ENCODE measurements at places on chromosomes 2 and 18.

DNA sequence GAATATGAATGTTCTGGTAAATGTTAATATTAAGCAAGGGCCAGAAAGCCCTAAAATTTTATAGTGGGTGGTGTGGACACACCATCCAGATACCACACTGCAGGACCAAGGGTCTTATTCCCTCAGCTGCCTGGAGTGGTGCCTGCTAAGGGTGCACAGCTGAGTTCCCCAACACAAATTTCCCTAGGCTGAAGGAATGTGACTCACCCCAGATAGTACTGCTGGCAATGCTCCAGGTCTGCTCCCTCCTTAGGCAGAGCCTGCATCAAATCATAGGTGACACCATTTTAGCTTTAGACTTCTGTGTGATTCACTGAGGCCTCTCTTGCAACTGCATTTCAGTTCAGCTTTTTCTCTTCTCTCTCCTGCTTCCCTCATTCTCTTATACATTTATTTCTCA, 321.1 kb downstream of the SATB2 start:
- no peak for DNase-seq

GRCh38 chr2:25229279-25230197, 61.2 kb upstream of the POMC start:
- DNase-seq: no peak

GRCh38 chr2:224586127-224586695, 1.0 kb upstream of the CUL3 start:
- no peak for DNase-seq

DNA sequence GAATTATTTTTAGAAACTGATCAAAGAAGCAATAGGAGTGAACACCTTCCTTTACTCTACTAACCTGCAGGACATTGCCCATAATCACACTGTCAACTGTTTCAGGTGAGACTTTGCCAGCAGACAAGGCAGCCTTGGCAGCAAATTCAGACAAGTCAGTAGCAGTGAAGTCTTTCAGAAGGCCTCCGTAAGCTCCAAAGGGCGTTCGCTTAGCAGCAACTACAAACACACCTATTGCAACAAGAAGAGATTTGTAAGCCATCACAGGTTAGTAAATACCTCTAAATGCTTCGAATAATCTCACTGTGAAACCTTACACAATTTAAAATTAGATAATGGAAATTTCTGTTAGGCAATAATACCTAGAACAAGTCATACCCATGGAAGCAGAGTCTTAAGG, 10.7 kb downstream of the ACAA2 start:
- DNase-seq: no peak

DNA sequence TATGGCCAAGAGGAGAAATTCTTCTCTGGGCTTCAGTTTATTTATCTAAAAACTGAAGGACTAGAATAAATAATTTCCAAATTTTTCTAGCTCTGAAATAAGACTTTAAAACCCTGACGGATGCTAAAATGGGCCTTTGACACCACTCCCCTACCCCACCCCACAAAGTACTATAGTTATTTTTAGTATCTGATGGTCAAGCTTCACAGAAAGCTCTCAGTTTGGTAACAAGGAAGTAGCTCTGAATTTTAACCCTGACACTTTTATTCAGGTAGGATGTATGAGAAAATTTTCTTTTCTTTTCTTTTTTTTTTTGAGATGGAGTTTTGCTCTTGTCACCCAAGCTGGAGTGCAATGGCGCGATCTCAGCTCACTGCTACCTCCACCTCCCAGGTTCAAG, 2.4 kb downstream of the RBKS start:
- no peak for DNase-seq

DNA sequence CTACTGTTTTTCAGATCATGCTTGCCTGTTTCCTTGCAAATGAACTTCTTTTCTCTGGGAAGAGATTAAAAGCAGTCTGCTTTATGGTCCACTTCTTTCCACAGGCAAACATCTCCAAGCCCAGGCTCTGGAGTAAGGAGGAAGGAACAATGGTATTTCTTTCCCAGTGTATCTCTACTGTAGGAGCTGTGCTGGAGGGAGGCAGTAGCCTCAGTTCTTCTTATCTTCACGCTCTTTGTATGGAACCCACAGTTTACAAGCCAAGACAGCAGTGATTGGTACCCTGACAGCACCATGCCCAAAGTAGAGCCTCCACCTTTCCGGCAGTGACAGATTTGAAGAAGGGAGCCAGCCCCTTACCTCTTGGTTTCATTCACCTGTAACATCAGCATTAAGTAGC, 35.2 kb downstream of the SPOPL start:
- DNase-seq: no peak

- peak; percentile 28 for DNase-seq
Measured at GRCh38 chr2:200373973-200374416, 67.5 kb downstream of the SPATS2L start.

GRCh38 chr2:237563816-237564215, 2.6 kb upstream of the PRLH start:
- DNase-seq: no peak

GRCh38 chr2:230410861-230411569, 5.0 kb upstream of the SP100 start:
- no peak for DNase-seq

GRCh38 chr2:174870787-174871186, 106.5 kb upstream of the CHRNA1 start:
- DNase-seq: no peak

GRCh38 chr2:215724146-215724545, 288.3 kb upstream of the FN1 start:
- DNase-seq: no peak

- no peak for DNase-seq
Measured at GRCh38 chr2:45195916-45196315, 186.7 kb upstream of the SIX2 start.

- no peak for DNase-seq
Measured at GRCh38 chr2:1754461-1755170, 10.3 kb upstream of the PXDN start.

GRCh38 chr2:24435391-24436316, 55.4 kb upstream of the NCOA1 start:
- no peak for DNase-seq

- no peak for DNase-seq
Measured at GRCh38 chr2:3233877-3234276, 143.7 kb downstream of the EIPR1 start.

DNA sequence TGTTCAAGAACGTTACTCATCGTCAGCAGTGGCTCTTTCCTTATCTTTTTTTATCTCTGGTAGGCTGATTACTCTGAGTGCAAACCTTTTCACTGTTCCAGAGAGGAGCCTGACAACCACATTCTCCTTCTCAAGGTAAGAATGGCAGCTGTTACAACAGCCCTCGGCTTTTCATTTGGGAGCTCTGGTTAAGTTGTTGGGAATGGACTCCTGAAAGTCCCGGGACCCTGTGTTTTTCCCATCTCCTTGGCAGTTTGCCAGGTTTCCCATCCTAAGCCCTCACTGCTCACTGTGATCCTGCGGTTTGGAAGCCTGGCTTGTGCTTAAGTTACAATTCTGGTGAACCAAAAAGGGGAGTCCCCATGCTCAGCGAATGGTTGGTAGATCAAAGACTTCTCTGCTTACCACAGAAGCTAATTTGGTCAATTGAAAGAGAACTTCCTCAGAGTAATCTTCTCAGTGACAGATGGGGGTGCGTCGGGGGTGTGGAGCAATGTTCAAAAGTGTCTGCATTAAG, 122.3 kb downstream of the LYPD6B start:
- DNase-seq: peak; percentile 12

GRCh38 chr2:218806346-218806978, 24.5 kb downstream of the CYP27A1 start:
- DNase-seq: no peak

DNA sequence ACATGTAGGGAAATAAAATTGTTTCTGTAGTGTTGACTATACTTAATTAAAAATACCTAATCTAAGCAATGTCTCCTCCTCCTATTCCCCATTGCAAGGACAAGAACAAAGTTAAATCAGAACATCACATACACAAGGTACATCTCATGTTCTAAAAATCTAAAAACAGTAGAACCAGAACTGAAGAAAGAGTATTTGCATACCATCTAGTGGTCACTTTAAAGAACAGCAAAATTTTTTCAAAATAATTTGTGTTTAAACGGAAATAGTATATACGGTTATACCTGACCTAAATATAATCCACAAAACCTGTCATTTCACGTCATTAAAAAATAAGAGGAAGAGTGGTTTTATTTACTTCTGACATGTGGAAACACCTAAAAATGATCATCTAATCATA, 294.3 kb upstream of the KCNH7 start:
- no peak for DNase-seq

- DNase-seq: no peak
Measured at GRCh38 chr18:56812674-56813073, 161.5 kb downstream of the WDR7 start.

- DNase-seq: no peak
Measured at GRCh38 chr2:61967262-61967661, 61.8 kb downstream of the COMMD1 start.

DNA sequence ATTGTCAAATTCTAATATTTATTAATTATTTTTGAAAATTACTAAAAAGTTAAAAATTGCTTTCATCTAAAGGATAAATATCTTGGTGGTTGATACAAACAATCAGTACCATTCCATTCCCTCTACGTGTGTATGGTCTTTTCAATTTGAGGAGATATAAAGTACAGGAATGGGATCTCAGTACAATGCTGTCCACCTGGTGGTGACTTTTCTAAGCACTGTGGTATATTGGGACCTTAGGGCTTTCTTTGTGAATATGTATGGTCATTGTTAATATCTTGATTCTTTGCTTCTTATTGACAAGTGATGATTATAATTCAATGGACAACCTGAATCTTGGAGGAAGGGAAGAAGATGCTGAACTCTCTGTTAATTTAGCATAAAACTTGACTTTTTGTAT, 83.1 kb downstream of the NBEAL1 start:
- no peak for DNase-seq

DNA sequence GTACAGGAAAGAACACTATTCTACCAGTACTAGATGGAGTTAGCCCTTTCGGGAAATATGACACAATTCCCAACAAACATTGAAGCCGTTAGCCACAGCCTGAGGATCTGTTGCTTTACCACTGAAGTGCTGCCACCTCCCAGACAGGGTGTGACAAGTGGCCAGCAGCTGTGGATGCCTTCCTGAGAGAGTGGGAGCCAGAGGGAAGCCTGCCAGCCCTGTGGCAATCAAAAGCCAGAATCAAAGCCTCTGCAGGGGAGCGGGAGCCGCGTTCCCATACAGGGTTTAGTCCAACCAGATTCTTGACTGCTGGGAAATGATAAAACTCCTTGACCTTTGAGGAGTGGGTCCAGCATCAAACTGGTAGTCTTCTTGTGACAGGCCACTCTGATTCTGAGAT, 38.0 kb downstream of the SLC4A1AP start:
- no peak for DNase-seq

- DNase-seq: no peak
Measured at GRCh38 chr18:57801761-57802212, 1.3 kb downstream of the ATP8B1 start.

DNA sequence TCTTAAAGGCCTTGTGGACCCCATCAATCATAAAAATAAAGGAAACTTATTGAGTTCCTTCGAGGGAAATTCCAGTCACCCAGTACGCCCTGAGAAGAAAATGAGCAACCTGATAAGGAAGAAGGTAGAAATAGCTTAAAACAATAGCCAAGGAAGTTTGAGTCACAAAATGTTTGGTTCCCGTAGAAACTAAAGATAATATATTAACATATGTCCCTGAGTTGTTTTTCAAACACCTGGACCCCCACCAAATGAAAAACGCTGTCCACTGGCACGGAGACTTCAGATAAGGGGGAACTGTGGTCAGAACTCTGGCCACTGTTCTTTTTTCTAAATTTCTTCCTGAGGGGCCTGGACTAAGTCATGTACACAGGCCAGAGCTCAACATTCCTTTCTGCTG, 669.1 kb downstream of the ADCYAP1 start:
- DNase-seq: no peak

GRCh38 chr2:231692847-231693246, 15.5 kb upstream of the PTMA start:
- DNase-seq: no peak

GRCh38 chr2:42288811-42289210, 72.2 kb downstream of the COX7A2L start:
- DNase-seq: no peak

- peak; percentile 63 for DNase-seq
Measured at GRCh38 chr18:48833701-48834412, 116.9 kb downstream of the SMAD7 start.

DNA sequence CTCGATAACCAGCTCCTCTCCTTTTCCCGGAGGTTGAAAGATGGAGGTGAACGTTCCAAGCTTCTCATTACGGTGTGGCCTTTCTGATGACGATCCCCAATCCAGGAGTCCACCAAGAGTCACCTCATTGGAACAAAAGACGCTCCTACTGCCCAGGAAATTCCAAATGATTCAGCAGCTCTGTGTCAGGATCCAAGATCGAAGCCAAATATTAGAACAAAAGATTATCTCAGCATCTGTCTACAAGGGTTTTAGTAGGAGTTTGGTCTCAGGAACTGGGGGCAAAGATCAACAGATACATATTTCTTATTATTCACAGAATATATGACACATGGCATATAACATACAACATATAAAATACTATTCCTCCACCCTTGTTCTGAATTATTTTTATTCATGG, 161.1 kb upstream of the RAB12 start:
- DNase-seq: no peak

GRCh38 chr2:134727385-134727784, 8.6 kb upstream of the TMEM163 start:
- DNase-seq: no peak

- DNase-seq: peak; percentile 64
Measured at GRCh38 chr18:13614641-13615288, 111.6 kb downstream of the FAM210A start.

DNA sequence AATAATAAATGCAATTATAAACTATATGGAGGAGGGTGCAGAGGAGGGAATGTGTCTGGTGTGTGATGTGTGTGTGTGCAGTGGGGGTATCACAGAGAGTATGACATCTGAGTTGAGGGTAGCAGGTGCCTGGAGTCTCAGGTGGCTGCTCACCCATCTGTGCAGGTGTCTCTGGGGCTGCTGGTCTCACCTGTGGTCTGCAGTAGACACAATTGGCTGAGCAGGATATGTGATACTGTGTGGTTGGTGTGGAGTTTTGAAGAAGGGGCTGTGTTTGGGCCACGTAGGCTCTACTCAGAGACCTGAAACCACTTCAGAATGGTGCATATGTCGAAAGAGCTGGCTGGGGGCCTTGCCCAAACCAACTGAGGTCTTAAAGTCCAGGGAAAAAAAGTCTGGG, 17.0 kb downstream of the FABP1 start:
- DNase-seq: no peak

DNA sequence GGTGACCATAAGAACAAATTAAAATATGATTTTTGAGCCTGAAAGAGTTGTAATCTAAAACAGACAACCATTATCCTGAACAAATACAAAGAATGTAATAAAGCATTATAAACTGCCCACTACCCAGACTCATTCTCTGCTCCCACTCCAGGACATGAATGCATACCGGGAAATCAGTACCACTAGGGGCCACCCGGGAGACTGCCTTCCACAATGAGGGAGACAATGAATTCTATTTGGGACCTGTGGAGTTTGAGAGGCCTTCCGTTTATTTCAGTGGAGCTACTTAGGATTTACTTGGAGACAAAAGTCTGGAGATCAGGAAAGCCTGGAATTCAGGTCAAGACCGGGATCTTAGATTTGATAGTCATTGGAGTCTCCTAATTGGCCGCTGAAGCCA, 50.0 kb downstream of the NAB1 start:
- no peak for DNase-seq

GRCh38 chr2:167190053-167190452, 301.8 kb downstream of the XIRP2 start:
- DNase-seq: no peak

- DNase-seq: no peak
Measured at GRCh38 chr18:38695559-38696280, 1130.1 kb upstream of the CELF4 start.

Measured in CD4-positive, alpha-beta T cell treated with Interferon gamma for 1 hour (primary cell).